SJCRH30 (cell line): ENCODE measurements at places on chromosomes 7 and 10. TPM values are rescaled to one million over a fixed set of nuclear protein-coding genes. Genes with fewer than 3 reads are reported as not detected.

GRCh38 chr10:69885379-69886013, 83.8 kb downstream of the COL13A1 start:
- H3K4me3 ChIP-seq, result no peak overlapping the region
- no peak for DNase-seq
- H3K36me3 ChIP-seq, result no peaks in the 10 kb centered on the region
- no peaks in the 10 kb centered on the region for H3K27me3 ChIP-seq

DNA sequence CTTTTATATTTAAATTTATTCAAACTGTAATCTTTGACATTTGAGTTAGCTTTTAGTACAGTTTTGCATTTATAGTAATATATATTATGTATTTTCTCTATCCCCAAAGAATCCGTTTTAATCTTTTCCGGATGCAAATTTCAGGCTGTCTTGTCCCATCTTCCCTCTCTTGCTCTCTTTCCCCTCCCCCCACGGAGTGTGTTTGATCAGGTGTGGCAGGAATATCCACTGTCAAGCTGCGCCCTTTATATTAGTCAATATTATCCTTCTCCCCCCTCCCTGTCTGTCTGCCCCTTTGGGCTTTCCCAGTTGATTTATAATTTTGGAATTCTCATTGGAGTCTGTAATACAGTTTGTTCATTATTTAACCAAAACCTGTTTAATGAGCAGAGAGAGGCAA, 19.0 kb downstream of the GBF1 start:
- DNase-seq, result no peak
- no peaks in the 10 kb centered on the region for H3K27me3 ChIP-seq
- H3K36me3 ChIP-seq, result peaks cover 56% of the 10 kb centered on the region
- H3K4me1 ChIP-seq, result peaks cover 90% of the 10 kb centered on the region

GRCh38 chr7:76225379-76225778, 23.7 kb downstream of the SRRM3 start:
- H3K36me3 ChIP-seq, result no peaks in the 10 kb centered on the region
- H3K4me1 ChIP-seq, result 0 out of 2 replicates have a peak, but pooled peaks cover 3% of the 10 kb centered on the region
- H3K27ac ChIP-seq, result no peak overlapping the region
- H3K27me3 ChIP-seq, result peaks cover 4% of the 10 kb centered on the region; the same call in 1 of the 2 replicates
- DNase-seq, result peak; percentile 73

DNA sequence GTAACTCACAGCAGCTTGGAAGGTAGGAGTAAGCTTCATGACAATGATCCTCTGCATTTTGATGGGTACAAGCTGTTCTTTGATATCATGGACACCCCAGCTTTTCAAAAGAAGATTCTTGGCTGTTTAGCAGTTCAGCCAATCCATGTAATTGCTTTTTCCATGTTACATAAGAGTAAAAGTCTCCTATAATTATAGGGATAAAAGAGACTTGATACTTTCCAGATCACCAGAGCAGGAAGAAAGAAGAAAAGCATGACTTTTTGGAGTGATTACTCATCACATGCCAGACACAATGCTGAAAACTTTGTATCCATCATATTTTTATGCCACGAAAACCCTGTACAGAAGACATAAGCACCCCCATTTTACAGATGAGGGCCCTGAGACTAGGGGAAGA, 1049.7 kb downstream of the NRG3 start:
- DNase-seq, result no peak
- no peaks in the 10 kb centered on the region for H3K4me1 ChIP-seq
- H3K27ac ChIP-seq, result no peak overlapping the region
- no peak overlapping the region for H3K4me3 ChIP-seq

- peak overlapping the region; percentile 59 for H3K27ac ChIP-seq
- no peaks in the 10 kb centered on the region for H3K27me3 ChIP-seq
- no peaks in the 10 kb centered on the region for H3K36me3 ChIP-seq
- H3K4me3 ChIP-seq, result peak overlapping the region; percentile 79
- DNase-seq, result peak; percentile 55
- peaks cover 7% of the 10 kb centered on the region for H3K4me1 ChIP-seq
Measured at GRCh38 chr7:69599955-69600709, 1.9 kb downstream of the AUTS2 start.

DNA sequence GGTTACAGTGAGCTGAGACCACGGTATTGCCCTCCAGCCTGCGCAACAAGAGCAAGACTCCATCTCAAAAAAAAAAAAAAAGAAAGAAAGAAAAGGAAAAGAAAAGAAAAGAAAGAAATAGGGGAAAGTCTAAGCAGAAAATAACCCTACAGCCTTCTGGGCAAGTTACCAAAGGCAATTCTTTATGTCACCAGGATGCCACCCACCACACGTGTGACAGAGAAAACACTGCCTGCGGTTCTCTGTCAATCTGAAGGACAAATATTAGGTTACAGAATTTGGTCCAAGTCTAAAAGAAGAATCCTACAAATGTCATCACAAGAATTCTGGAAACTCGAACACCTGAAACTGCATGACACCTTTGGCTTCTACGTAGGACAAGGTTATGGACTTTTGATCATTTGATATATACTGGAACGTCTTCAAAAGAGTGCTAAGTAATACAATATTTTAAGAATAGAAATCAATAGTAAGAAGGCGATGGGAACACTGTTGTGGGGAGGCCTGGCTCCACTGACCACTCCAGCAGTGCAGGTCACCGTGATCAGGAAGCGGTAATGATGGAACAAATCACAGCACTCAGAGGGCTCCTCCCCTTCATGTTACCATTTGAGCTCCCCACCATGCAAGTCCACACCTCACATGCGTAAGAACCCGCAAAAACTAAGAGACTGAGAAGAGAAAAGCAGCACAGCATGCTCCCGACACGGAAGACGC, 75.8 kb downstream of the MAD1L1 start:
- no peaks in the 10 kb centered on the region for H3K36me3 ChIP-seq
- no peak overlapping the region for H3K27ac ChIP-seq
- DNase-seq, result no peak
- H3K27me3 ChIP-seq, result no peaks in the 10 kb centered on the region

DNA sequence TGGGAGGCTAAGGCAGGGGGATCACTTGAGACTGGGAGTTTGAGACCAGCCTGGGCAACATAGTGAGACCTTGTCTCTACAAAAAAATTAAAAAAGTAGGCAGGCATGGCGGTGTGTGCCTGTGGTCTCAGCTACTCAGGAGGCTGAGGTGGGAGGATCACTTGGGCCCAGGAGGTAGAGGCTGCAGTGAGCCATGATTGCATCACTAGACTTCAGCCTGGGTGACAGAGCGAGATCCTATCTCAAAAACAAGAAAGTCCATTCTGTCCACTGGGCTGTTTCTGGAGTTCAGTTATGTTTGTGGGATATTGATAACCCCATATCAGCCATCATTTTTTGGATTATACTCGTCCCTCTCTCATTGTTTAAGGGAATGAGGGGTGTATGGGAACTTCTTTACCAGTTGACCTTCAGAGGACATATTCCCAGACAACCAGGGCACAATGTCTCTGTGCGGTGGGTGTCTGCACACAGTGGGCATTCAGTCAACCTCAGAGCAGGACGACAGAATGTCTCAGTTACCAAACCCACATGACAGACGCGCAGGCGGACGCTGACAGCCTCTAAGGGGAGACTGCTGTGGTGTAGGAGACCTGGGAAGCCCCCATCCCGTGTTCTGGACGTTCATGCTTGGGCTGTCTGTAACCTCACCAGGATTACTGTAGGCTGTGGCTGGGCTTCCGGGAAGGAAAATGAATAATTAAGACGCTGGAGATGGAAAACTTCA, 69.4 kb downstream of the CARD11 start:
- no peaks in the 10 kb centered on the region for H3K4me1 ChIP-seq
- no peak overlapping the region for H3K4me3 ChIP-seq
- 0 out of 2 replicates have a peak, but pooled peaks cover 4% of the 10 kb centered on the region for H3K27me3 ChIP-seq
- no peak for DNase-seq

GRCh38 chr7:115066634-115067033, 144.7 kb downstream of the MDFIC start:
- H3K36me3 ChIP-seq, result no peaks in the 10 kb centered on the region
- H3K4me1 ChIP-seq, result peaks cover 23% of the 10 kb centered on the region
- no peak for DNase-seq
- H3K27ac ChIP-seq, result peak overlapping the region; percentile 61; the same call in 1 of the 2 replicates

GRCh38 chr7:69757981-69758430, 159.7 kb downstream of the AUTS2 start:
- no peak overlapping the region for H3K4me3 ChIP-seq
- H3K36me3 ChIP-seq, result no peaks in the 10 kb centered on the region
- peak; percentile 47 for DNase-seq
- H3K4me1 ChIP-seq, result peaks cover 51% of the 10 kb centered on the region

DNA sequence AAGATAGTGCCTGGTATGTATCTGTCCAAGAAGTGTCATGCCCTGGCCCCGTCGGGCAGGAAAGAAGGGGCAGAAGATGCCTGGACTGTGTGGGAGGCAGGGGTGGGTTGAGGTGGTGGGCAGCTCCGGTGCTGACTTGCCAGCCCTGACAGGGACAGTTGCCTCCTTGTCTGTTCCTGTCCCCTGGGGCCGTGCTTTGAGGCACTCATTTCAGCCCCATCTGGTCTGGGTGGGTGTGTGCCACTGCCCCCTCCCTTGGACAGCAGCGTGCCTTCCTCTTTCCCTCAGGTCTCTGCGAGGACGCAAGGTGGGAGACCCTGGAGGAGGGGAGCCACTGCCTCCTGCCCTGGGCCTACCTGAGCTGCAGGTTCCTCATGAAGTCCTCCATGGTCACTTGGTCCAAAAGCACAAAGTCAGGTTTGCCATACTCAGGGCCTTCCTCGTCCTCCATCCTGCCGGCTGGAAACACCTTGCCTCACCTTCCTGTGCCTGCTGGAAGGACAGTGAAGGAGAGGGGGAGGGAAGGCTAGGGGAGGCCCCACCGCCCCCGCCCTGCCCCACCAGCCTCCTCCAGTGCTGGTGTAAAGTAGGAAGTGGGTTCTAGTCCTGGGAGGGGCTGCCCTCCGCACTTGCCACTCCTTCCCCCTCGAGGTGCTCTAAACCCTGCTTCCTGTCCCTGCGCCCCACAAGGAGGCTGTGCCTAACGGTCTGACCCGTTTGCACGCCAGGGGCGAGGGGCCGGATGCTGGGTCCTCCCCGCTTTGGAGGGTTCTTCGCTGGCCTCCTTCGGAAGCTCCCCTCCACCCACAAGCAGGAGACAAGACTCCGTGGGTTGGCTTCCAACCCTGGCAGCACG, at the start of gene MYO1G:
TSS of gene MYO1G (minus strand) at position 505 of the 856 bp plus-strand sequence. CDS start at position 451, 54 bp downstream.
- no peaks in the 10 kb centered on the region for H3K27me3 ChIP-seq
- no peaks in the 10 kb centered on the region for H3K4me1 ChIP-seq
- no peak within 1 kb of the TSS for H3K4me3 ChIP-seq
- DNase-seq, result no peak
- H3K36me3 ChIP-seq, result peaks cover 20% of the 10 kb centered on the region

DNA sequence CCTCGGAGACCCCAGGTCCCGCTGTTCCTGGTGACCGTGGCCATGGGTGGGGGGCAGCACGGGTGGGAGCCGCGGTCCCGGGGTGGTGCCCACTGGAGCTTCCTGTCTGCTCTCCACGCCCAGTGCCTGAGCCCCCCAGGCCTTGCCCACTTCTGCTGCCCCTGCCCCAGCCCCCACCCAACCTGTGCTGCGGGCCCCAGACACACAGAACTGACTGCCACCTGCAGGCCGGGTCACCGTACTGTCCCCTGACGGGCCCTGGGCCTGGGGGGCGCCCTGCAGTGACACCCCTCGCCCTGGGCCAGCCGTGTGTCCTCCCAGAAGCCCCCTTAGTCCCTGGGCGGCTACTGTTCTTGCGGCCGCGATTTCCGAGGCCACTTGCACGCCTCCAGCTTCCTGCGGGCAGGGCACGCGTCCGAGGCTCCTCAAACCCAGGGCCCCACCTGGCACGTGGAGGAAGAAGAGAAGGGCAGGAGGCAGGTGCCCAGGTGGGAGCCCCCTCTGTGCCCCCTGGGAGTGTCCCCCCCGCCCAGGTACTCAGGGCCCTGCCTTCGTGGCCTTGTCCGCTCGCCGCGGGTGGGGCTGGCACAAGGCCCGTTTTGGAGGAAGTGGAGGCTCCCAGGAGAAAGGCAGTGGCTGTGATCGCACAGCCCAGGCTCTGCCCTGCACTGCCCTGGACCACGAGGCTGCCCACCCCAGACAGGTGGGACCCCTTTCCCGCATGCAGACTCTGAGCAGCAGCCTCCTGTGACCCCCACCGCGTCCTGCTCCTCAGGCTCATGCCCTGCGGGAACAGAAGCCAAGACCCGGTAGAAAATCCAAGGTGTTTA, 10.4 kb downstream of the TMEM184A start:
- H3K36me3 ChIP-seq, result no peaks in the 10 kb centered on the region
- peaks cover 3% of the 10 kb centered on the region; the same call in 1 of the 2 replicates for H3K4me1 ChIP-seq
- H3K27me3 ChIP-seq, result no peaks in the 10 kb centered on the region
- H3K4me3 ChIP-seq, result no peak overlapping the region

GRCh38 chr10:36182606-36183005, 540.5 kb upstream of the FZD8 start:
- no peaks in the 10 kb centered on the region for H3K27me3 ChIP-seq
- no peak overlapping the region for H3K27ac ChIP-seq
- DNase-seq, result no peak
- no peaks in the 10 kb centered on the region for H3K36me3 ChIP-seq

- no peaks in the 10 kb centered on the region for H3K27me3 ChIP-seq
- no peak overlapping the region for H3K27ac ChIP-seq
- peaks cover 2% of the 10 kb centered on the region; the same call in 1 of the 2 replicates for H3K4me1 ChIP-seq
- H3K4me3 ChIP-seq, result no peak overlapping the region
Measured at GRCh38 chr7:130418306-130418705, 22.5 kb downstream of the CEP41 start.

DNA sequence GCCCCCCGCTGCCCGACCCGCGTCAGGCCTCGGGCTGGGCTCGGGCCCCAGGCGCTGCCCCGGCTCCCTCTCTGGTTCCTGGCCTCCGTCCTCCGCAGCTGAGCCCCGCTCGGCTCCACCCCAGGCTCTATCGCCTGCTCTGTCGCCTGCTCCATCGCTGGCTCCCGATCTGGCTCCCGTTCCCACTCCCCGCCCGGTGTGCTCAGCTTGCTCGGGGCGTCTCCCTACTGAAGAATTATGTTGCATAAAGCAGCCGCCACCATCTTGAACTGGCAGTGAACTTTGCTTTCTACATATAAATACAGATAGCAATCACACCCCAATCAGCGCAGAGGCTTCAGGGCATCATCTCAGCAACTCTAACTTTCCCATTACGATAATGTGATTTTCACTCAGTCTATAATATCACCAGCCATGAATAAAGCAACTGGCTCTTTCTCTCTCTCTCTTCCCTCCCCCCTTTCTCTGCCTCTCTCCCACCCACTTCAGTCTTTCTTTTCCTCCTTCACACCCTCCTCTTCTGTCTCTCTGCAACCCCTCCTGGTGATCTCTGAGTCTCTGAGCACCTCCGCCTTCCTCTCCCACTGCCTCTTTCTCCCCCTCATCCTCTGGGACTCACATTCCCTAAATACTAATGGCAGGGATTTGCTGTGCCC, 43.3 kb upstream of the BTRC start:
- peak overlapping the region; percentile 63 for H3K4me3 ChIP-seq
- no peaks in the 10 kb centered on the region for H3K27me3 ChIP-seq
- DNase-seq, result peak; percentile 74

VWDE gene
- total RNA-seq, result not detected in 2 replicates

OPN1SW gene
- not detected in 2 replicates for total RNA-seq

CPA5 gene
- total RNA-seq, result 2.6 and 3.3 TPM in 2 replicates
